ENCODE measurements at places on chromosomes 4 and X.

GRCh38 chrX:129557844-129558480 is 17.9 kb downstream of the OCRL start:
- DNase-seq, result no peak

GRCh38 chr4:65546882-65547416 is 123.3 kb downstream of the EPHA5 start:
- no peak for DNase-seq

DNA sequence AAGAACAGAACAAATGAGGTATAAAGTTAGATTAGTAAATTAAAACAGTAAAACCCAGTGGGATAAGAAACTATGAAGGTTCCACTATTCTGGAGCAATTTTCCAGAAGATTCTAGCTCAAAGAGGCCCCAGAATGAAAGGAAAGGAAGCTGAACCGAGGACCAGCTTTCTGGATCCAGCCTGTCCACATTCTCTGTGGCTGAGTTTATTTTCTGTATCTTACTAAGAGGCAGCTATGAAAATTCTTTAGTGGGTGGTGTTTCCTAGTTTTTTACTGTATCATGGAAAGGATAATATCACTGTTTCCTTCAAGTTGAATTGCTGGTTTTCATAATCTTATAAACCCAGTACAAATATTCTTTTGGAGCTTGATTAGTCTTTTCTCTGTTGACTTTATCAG is 11.8 kb downstream of the DAPP1 start:
- DNase-seq, result no peak

DNA sequence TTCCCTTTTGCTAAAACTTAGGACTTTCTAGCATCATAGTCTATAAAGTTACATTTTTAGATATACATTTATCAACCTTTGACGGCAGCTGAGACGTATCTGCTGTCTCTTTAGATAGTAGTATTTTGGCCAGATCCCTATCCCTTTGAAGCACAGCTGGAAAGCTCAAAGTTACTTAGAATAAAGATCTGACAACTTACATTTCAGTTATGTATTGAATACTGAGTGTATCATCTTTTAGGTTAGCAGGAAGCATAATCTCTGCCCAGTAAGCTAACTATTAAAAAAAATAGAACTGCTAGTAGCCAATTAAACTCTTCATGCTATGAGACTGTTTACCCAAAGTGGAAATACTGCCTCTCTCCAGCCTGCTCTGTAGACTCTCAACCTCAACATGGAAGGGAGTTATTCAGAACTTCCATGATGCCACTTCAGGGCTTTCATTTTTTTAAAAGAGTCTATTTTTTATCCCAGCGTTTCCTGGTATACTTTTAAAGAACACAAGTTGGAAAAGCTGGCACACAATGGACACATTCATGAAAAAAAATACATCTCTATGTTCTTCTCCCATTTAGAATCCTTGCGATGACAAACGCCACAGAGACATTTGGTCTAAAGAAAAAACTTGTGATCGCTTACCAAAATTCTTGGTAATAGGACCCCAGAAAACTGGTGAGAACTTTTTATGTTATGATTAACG is 126.3 kb downstream of the PRSS12 start:
- DNase-seq, result no peak

DNA sequence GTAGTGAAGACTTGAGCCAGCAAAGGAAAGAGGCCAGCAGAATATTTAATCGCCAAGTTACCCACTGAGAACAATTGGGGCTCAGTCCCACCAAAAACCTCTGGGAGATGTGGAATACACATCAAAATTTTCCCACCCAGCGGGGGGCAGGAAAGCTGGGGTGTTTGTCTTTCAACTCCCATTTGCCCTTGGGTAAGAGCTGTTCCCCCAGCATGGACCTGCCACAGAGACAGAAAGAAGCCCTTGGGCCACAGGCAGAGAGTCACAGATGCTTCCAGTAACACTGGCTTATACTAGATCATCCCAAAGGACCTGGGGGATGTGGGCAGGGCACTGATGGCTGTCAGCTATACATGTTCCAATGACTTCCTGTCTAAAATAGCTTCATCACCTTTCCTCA is 18.9 kb upstream of the FBXW7 start:
- DNase-seq, result no peak

Data from cerebellum (tissue), 4 donors.